Hematopoietic multipotent progenitor cell treated with erythropoietin and hydrocortisone succinate and interleukin-3 and kit ligand, for 15 days (in vitro differentiated cells): ENCODE measurements at places on chromosomes 11 and 22.

DNA sequence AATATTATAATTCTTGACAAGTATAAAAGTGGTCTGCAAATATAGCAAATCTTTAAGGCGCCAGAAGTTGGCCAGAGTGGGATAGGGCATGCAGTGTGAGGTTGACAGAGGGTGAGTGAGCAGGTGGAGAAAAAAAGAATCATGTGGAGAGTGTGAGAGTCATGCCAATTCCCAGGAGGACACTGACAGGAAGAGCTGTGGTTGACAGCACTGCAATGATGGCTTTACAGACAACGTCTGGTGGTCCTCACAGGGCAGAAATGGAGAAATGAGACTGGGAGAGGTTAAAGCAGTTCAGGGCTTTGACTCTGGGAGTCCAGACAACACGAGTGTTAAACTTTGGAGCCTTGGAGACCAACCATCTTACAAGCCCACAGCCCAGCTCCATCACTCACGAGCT is 34.9 kb downstream of the SERPIND1 start:
- no peak for DNase-seq

DNA sequence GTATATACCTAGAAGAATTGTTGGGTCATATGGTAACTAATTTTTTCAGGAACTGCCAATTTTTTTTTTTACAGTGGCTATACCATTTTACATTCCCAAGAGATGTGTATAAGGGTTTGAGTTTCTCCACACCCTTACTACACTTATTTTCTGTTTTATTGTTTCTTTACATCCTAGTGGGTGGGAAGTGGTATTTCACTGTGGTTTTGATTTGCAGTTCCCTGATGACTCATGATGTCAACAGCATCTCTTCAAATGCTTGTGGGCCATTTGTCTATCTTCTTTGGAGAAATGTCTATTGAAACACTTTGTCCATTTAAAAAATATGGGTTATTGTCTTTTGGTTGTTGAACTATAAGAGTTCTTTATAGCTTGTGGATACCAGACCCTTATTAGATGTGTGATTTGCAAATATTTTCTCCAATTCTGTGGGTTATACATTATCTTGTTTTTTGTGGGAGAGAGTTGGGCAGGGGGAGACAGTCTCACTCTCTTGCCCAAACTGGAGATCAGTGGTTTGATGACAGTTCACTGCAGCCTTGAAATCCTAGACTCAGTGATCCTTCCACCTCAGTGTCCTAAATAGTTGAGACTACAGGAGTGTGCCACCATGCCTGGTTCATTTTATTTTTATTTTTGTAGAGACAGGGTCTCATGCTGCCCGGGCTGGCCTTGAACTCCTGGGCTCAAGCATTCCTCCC is 30.3 kb upstream of the PISD start:
- DNase-seq = no peak

- DNase-seq = no peak
Measured at GRCh38 chr22:33913188-33913587, 7.1 kb downstream of the LARGE1 start.

DNA sequence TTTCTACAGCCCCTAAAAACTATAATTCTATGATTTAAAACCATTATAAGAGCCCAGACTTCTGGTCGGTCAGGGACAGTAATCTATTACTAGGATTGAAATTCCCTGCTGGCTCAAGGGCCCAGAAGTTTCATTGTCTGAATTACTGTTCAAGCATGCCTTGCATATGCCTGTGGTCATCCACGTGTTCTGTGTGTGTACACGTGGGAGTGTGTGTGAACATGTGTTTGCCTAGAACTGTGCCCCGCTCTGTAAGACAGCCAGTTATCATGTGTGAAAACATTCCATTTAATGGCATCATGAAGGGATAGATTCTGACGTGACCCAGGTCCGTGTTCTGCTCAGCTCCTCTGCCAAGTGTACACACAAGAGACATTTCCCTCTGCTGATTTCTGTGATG is 189.3 kb upstream of the NECTIN1 start:
- no peak for DNase-seq

- no peak for DNase-seq
Measured at GRCh38 chr11:9726321-9727022, 62.6 kb downstream of the SWAP70 start.

DNA sequence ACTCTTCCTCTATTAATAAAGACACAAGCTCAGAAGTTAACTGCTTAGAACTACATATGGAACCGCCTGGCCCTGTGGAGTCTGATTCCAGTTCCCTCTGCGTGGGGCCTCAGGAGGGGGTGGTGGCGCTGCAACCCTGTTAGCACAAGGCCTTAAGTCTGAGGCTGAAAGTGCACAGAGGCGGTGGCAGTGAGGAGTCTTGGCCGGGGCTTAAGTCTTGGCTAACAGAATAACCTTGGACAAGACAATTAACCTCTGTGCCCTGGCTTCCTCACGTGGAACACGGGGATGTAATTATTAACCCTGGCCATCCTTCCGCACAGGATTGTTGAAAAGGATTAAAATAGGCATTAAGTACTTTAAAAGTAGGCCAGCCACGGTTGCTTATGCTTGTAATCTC is 191.5 kb downstream of the CEP164 start:
- DNase-seq = no peak

- DNase-seq = no peak
Measured at GRCh38 chr11:46537121-46537520, 56.7 kb downstream of the AMBRA1 start.

- DNase-seq = no peak
Measured at GRCh38 chr11:25993016-25993415, 338.9 kb upstream of the ANO3 start.

DNA sequence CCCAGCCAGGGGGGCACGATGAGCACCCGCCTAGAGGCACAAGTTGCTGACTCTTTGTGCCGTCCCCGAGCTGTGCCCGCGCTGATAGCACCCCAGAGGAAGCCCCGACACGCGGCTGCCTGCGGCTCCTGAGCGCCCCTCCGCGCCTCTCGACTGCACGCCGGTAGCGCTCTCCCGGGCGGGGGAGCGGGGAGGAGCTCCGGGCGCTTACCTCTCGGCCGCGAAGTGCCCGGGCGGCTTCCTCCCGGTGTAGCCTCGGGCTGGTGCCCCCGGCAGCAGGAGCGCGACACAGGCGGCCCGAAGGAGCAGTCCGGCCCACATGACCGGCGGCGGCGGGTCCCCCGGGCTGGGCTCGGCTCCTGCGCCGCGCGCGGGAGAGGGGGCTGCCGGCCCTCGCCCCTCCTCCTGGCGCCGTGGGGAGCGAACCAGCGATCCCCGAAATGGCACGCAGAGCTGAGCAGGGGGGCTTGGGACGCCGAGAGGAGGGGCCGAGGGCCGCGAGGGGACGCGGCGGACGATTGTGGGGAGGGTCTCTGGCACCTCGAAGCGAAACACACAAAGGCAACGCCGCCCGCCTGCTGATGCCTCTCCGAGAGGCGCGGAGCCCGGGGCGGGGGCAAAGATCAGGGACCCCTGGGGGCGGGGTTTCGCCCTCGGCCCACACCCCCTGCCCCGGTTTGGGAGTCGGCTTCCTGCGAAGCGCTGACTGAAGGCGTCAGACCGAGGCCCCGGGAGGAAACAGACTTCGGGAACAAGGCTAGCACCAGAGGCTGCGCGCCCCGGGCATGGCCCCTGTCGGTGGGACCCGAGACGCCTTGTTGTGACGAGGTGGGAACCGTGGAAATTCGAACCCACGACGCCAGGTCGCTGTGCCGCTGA is at the start of gene VWCE:
Gene VWCE (minus strand): TSS at position 600 of the 879 bp plus-strand sequence. CDS start 279 bp downstream, at position 321.
- peak; percentile 90 for DNase-seq

- DNase-seq = no peak
Measured at GRCh38 chr11:14075118-14076078, 112.9 kb downstream of the SPON1 start.

DNA sequence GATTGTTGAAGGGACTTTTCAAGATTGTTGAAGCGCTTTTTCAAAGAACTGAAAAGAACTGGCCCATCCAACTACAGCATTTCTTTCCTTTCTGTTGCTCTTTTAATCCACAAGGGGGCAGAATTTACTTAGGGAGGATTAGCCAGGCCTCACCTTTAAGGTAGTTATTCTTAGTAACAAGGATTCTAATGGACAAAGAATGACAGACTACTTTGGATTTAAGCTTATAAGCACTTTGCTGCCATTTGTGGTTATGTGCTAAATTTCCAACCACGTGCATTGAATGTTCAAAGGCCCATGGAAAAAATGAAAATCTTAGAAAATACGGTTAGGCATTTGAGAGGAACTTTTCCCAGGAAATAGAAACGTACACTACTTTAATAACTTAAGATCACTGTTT is 49.5 kb upstream of the HSPA8 start:
- DNase-seq = peak; percentile 55

GRCh38 chr11:17519061-17519885 is 24.9 kb downstream of the USH1C start:
- no peak for DNase-seq

DNA sequence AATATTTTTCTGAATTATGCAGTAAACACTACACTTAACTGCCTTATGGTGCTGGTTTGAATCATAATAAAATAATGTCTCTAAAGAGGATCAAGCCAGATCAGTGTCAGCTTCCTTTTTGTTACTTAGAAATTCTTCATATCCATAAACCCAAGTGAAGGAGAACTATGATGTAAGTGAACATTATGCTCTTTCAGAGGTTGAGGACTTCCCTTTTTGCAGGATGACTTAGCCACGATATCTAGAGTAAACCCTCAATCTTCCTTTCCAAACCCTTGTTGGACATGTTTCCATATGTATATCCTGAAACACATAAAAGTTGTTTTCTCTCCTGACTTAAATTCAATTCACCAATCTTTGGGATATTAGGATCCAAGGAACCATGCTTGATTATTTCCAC is 19.1 kb downstream of the OR8D1 start:
- no peak for DNase-seq

- DNase-seq = no peak
Measured at GRCh38 chr22:17232406-17232805, 13.2 kb upstream of the ADA2 start.

DNA sequence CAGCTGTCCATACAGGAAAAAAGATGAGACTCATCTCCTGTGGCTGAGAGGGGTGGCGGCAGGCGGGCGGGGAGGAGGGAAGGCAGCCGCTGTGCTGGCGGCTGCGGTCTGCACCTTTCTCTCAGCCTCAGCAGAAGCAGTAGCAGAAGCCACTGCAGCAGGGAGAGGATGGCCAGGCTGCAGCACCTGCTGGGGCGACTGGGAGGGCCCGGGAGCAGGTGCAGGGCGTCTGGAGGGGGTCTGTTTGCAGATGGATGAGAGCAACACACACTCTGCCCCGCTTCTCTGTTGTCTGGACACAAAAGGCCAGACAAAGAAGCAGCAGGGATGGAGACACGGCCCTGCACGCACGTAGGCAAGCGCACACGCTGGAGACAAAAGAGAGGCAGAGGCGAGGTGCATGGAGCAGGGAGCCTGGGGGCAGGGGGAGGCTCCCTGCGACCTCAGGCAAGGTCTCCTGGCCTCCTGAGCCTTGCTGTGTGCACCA is 9.3 kb upstream of the MIAT start:
- no peak for DNase-seq

GRCh38 chr11:125180413-125181305 is 16.1 kb downstream of the PKNOX2 start:
- DNase-seq = no peak

DNA sequence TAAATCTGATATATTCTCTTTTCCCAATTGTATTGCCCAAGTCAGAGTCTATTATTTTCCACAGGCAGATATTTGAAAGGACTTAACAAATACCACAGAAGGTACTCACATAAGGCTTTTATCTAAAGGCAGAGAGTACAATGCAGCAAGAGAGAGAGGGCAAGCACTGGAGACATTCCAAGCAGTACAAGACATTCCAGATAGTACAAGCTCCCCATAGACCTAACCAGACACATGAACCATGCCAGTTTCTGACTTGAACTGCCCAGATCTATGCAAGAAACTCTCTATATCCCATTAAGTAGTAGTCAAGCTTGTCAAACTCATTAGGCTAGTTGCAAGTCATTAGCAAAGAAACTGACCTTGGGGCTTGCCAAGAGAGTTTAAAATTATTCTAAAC is 11.2 kb upstream of the MS4A6E start:
- no peak for DNase-seq

DNA sequence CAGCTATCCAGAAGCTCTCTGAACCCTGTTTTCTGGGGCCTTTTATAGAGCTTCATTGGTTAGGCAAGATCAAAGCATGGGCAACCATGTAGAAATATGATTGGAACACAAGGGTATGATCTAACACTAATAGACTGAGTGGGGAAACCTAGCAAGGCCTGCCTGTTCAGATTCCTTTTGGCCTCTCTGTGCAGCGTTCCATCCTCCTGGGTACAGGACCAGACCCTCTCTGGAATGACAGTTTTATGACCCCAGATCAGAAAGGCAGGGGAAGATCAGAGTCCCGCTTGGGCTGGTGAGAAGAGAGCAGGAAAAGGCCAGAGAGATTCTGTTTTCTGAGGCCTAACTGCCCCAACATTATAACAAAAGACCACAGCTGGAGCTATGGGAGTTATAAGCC is 36.7 kb upstream of the VWA5A start:
- DNase-seq = no peak

- no peak for DNase-seq
Measured at GRCh38 chr11:65981972-65982823, 19.8 kb downstream of the EIF1AD start.

DNA sequence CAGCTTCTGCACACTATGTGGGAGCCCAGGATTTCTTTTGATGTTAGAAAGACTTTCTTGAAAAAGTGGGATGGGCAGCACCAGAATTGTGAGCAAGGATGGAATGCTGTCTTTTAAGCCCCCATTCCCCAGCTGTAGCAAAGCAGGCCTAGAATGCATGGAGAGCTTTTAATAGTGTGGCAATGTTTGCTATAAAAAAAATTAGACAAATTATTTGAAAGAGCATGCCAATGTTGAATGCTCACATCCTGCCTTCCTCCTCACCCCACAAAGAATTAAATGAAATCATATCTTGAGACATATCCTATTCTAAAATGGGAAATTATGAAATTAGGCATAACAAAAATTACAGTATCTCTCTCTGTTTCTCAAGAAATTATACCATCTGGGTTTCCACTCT is 154.7 kb downstream of the C11orf91 start:
- no peak for DNase-seq

- DNase-seq = no peak
Measured at GRCh38 chr22:37314315-37315074, 32.2 kb downstream of the CYTH4 start.

GRCh38 chr11:96338910-96339705 is 3.9 kb downstream of the MAML2 start:
- no peak for DNase-seq

DNA sequence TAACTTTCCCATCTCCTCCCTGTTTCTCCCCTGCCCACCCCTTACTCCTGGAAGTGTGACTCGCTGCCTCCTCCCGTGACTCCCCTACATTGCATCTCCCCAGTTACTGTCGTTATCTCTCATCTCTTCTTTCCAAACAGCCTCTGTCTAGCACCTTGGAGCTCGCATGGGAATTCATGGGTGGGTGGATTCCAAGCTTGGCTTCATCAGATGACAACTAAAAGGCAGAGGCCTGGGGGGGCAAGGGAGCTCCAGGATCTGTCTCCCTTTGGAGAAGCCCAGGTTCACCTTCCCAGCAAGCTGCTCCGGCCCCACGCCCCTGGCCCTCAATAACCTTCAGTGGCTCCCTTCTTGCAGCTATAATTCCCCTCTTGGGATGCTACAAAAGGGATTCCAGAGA is 6.9 kb upstream of the CCND1 start:
- no peak for DNase-seq

- no peak for DNase-seq
Measured at GRCh38 chr22:24326266-24326665, 55.6 kb downstream of the SPECC1L start.
